ENCODE measurements at places on chromosomes 2 and 18. TPM values are rescaled to one million over a fixed set of nuclear protein-coding genes. Genes with fewer than 3 reads are reported as not detected.

Gene SPATA3
- total RNA-seq = not detected

Gene TCF23
- under 0.01 TPM for total RNA-seq

Gene CHRND
- not detected for total RNA-seq

Gene MAP3K19
- not detected for total RNA-seq

Gene CEP192
- total RNA-seq = 31.1 TPM

Gene SLC11A1
- 1.3 TPM for total RNA-seq

Gene AP1S3
- 61.7 TPM for total RNA-seq

Gene CLIP4
- 65.2 TPM for total RNA-seq
